Stimulated activated CD8-positive, alpha-beta memory T cell treated with anti-CD3 and anti-CD28 coated beads, Interleukin-15, amount 100 ng/mL, for 48 hours (primary cell): ENCODE measurements at places on chromosomes 11 and 22.

DNA sequence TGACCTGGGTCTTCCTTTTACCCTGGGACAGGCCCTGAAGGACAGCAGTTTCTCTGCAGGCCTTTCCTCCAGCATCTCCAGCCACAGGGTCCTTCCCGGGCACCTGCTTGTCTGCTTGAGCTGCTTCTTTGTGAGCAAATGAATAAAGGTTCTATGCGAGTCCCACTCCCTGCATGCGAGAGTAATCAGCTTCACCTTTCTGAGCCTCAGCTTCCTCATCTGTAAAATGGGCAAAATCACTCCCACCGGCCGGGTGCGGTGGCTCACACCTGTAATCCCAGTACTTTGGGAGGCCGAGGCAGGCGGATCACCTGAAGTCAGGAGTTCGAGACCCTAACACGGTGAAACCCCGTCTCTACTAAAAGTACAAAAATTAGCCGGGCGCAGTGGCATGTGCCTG, 31.1 kb downstream of the IFT27 start:
- DNase-seq = no peak

DNA sequence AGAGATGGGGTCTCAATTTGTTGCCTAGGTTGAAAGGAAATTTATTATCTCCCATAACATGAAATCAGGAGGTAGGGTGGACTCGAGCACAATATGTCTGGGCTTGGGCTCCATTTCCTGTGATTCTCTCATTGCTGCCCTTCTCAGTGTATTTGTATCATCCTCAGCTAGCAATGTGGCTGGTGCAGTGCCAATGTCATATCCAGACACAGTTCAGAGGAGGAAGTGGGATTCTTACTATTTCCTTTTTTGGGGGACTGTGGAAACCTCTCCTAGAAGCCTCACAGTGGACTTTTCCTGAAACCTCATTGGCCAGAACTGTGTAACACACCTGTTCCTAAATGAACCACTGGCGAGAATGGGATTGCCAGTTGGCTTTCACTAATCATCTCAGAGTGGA, 21.0 kb upstream of the SWAP70 start:
- no peak for DNase-seq

DNA sequence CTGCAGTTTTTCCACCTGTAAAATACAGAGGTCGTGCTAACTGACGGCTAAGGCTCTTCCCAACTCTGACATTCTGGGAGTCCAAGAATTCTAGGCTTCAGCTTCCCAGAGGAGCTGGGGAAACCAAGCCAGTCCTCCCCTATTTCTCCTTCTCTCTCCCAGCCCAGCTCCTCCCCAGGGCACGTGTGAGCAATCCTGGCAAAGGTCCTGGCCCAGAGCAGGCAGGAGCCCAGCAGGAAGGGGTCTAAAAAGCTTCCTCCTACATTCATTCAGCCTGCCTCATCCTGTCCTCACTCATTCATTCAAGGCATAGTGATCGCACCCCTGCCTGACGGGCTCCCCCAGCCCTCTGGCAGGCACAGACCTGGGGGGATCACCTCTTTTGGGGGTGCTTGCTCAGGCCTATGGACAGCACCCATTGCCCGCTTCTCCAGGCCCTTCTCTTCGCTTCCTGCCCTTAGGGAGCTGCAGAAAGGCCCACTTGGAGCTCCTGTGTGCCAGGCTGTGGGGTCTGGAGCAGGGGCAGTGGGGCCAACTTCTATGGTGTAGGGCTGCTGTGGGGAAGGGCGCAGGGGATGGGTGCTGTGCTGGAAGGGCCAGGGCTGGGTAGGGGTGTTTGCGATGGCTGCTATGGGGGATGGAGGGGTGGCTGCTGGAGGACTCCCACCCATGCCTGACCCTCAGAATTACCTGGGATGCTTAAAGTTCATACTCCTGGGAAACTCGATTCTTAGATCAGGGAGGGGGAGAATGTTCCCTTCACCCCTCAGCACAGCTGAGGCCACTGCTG, 9.8 kb downstream of the KCNC1 start:
- no peak for DNase-seq

- no peak for DNase-seq
These were observed 15.3 kb downstream of the MACROD1 start for GRCh38 chr11:64150481-64151239.

GRCh38 chr22:40345271-40345670, 1.0 kb upstream of the ADSL start:
- DNase-seq = no peak
